ENCODE measurements at places on chromosomes 2 and 18.

DNA sequence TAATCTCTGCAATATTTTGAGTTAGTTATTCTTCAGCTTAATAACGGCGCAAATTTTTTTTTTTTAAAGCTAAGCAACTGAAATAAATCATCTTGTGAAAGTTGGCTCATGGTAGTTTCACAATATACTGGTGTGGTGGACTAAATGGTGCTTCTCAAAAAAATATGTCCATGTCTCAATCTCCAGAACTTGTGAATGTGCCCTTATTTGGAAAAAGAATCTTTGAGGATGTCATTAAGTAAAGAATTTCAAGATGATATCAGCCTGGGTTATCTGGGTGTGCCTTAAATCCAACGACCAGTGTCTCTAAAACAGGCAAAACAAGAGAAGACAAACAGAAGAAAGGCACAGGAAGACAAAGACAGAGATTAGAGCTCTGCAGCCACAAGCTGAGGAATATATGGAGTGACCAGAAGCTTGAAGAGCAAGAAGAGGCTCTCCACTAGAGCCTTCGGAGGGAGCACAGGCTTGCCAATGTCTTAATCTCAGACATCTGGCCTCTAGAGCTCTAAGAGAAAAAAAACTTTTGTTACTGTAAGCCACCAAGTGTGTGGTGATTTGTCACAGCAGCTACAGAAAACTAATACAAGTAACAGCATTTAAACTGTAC is 71.4 kb downstream of the HNMT start:
- DNase-seq, result no peak

DNA sequence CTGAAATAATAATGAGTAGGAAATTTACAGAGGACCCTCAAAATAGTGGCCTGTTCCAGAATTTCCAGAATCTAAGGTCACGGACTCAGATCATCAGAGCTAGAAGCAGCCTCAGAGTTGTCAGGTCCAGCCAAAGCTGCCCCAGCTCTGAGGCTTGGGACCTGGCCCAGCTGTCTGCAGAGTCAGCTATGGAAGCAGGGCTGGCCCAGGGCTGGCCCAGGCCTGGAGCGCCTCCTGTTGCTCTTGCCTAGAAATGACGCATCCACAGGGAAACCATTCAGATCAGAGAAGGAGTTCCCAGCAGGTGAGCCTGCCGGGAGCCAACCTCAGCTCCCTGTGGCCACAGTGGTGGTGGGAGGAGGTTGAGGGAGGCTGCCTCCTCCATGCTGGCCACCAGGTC is 106.7 kb upstream of the ARL4C start:
- no peak for DNase-seq

GRCh38 chr2:26605195-26605998 is 35.8 kb downstream of the CIB4 start:
- DNase-seq, result no peak

- DNase-seq, result no peak
Observed at GRCh38 chr2:203631068-203631757, 75.2 kb upstream of the CD28 start.

- no peak for DNase-seq
Observed at GRCh38 chr2:126658319-126658904, 2.5 kb downstream of the GYPC start.

DNA sequence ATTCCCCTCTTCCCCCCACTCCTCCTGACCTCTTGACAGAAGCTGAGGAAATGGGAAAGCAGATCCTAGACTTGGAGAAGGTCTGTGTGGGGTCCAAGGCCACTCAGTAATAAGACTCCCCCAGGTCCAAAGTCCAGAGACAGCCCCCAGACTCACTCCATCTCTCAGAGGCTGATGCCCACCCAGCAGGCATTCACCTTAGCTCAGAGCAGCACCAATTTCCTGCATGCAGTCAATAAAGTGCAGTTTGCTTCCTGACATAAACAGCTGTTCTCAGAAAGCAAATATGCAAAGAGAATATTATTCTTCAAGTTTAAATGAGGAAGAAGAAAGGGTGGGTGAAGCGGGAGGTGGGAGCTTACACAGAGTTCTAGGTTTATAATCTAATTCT is 84.1 kb upstream of the RTN4 start:
- no peak for DNase-seq

- no peak for DNase-seq
Observed at GRCh38 chr2:13227578-13227977, 510.8 kb downstream of the TRIB2 start.

DNA sequence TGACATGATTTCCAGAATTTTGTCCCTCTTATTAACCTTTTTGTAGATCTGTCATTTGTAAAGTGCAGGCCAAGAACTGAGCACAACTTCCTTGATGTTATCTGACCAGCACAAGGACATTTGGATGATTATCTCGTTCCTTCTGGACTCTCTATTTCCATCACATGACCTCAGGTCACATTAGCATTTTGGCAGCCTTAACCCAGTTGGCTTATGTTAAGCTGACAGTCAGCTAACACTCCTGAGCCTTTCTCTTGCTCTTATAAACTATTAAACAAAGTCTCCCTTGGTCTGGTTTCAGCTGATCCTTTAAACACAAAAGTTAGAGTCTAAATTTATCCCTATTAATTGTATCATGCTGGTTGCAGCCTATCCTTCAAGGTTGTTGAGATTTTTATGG is 167.2 kb upstream of the RBBP8 start:
- DNase-seq, result no peak

GRCh38 chr2:195967336-195967735 is 101.3 kb downstream of the DNAH7 start:
- DNase-seq, result no peak

DNA sequence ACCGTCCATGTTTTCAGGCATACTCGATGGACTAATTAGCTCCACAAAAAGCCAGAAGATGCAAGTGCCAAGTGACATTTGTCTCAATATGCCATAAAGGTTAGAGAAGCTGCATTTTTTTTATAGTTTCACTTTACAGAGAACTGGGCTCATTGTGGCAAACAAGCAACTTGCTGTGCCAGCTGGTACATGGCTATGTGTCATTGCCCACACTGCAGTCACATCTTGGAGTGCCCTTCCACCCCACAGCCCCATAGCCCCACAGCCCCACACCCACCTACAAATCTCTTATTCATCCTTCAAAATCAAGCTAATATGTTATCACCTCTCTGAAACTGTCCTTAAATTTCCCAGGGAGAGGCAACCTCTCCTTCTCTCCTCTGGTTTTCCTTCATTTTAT is 451.9 kb downstream of the ARHGAP15 start:
- DNase-seq, result no peak

DNA sequence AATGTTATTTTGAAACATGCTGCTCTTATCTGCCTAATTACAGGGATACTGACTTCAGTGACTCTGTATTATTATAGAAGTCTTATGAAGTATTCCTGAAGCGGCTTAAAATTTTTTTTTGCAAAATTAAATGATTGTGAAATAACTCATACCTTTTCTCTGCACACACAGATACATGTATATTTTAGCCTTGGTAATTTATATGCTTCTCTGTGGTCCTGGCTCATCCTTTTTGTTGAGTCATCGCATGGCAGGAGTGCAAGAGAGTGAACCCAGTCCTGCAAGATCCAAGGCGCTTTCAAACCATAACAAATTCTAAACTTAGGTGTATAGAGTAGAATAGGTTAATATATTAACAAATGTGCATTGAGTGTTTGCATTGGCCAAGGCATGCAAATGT is 8.6 kb downstream of the CCNT2 start:
- no peak for DNase-seq

GRCh38 chr2:120155308-120155707 is 67.9 kb downstream of the TMEM185B start:
- no peak for DNase-seq

GRCh38 chr2:71609958-71610357 is 156.6 kb downstream of the DYSF start:
- DNase-seq, result no peak

GRCh38 chr18:62717169-62717924 is 2.0 kb downstream of the PHLPP1 start:
- peak; percentile 17 for DNase-seq

DNA sequence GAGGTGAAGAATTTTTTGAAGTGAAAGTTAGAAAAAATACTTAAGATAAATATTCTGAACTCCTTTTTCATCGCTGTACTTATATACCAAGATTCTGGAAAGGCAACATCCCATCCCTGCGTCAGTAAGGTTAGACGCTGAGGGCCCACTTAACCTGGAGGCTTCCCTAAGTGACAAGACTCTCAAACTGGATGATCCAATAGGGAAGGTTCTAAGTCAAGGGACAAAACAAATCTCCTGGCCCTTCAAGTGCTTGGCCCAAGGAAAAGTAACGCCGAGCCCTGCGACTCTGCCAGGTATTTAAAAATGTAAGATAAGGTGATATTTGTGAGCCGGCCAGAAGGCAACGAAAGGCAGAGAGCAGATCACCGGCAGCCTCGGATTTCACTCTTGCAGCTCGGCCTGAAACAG is 1.3 kb downstream of the STK39 start:
- no peak for DNase-seq

DNA sequence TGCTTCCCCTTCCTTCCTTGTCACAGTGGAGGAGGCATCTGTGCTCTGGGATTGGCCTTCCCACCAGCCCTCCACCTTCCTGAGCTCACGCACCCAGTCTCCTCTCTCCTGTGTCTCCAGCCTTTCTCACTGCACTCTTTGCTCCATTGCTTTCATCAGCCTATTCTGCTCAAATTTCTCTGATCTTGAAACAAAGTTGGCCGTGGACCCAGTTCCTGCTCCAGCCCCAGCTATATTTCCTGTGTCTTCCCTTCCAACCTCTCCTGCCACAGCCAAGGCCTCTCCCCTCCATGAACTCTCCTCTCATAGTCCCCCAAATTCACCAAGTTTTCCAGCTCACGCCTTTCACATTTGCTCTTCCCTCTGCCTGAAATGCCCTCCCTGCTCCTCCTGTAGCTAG is 226.6 kb upstream of the AGAP1 start:
- DNase-seq, result no peak

DNA sequence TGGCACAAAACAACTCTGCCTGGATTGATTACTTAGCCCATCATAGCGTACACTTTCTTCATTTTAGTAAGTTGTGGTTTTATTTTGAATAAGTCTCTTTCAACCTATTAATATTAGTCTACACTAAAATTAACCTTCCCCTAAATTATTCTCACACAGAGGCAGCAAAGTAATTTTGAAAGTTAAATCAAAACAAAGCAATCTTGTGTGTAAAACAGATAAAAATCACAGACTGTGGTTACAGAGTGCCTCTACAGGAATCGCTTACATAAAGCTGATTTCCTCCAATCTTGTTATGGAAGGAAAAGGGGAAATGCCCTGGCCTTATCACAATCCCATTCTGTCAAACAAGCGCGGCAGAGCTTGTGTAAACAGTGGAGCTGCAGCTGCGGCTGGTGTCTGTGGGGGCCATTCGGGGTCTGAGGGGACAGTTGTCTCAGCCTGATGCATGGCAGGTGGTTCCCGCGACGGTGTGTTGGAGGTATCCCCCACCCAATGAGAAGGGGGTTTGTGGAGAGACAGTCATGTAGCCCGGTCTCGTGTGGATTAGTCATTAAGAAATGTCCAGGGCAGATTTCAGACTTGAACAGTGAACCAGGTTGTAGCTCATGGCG is 42.1 kb downstream of the BCL2L11 start:
- no peak for DNase-seq

GRCh38 chr2:113005030-113005509 is at the start of gene IL36A:
Gene IL36A (plus strand): TSS chr2:113005459. CDS start chr2:113005872, 413 bp downstream.
- DNase-seq, result no peak

DNA sequence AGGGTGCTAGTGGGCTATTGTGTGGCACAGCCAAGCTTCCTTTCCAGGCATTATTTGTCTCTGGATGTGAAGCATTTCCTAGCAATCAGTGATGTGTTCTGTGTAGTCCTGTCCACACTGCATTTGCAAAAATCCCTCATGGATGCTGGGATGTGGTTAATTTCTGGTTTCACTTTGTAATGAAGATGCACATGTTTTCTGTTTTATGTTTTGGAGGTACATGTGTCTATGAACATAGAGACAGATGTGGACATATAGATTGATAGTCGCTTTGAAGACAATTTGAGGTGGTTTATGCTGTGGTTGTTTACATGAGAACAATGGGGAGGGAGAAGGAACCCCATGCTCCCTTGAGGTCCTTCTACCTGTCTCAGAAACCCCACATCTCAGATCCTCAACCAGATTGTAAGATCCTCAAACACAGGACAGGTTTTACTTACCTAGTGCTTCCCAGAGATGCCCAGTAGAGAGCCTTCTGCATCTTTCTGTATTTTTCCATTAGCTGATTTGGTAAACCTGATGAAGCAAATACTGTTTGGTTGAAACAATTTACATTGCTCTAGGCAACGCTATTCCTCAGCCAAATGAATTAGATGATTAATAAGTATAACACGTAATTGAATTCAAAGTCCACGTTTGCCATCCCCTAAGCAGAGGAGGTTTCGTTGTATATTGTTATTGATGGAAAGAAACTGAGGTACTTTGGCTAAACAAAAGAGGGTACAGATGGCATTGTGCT is 204.4 kb downstream of the SPP2 start:
- DNase-seq, result no peak

- DNase-seq, result no peak
Observed at GRCh38 chr18:50687491-50687890, 127.6 kb downstream of the MAPK4 start.

DNA sequence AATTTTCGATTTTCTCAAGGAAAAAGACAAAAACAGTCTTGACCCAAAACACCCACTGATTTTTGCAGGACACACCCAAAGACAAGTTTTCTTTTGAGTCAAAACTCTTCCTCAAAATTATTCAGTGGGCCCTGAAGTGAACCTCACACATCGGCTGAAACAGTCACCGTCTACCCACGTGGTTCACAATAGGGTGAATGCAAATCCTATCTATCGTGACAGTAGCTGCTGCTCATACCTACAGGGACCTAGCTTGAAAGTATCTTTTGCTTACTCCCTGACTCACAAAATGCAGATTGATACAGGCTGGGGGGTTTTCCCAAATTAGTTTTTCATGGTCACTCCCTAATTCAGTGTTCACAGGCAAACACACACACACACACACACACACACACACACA is 10.7 kb upstream of the CD226 start:
- no peak for DNase-seq

DNA sequence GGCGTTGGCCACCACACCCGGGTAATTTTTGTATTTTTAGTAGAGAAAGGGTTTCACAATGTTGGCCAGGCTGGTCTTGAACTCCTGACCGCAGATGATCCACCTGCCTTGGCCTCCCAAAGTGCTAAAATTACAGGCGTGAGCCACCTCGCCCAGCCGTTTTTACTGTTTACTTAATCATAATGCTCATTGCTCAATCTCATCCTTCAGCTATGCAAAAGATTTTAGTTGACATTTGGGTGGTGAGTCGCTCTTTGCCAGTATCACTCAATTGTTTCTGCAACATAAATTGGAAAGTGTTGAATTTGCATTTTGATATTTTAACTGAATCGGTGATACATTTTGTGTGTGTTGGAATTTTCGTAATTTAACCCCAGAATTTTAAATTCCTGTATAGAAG is 7.8 kb upstream of the ZNF532 start:
- no peak for DNase-seq

Measured in stimulated activated CD4-positive, alpha-beta T cell treated with anti-CD3 and anti-CD28 coated beads, Interleukin-12 subunit alpha, Interleukin-12 subunit beta, amount 100 ng/mL, for 24 hours (primary cell).